ENCODE measurements at places on chromosomes 2 and 18. TPM values are rescaled to one million over a fixed set of nuclear protein-coding genes. Genes with fewer than 3 reads are reported as not detected.

GCFC2 gene
- 30.8 TPM for total RNA-seq

IL18RAP gene
- 4.9 TPM for total RNA-seq

DNA sequence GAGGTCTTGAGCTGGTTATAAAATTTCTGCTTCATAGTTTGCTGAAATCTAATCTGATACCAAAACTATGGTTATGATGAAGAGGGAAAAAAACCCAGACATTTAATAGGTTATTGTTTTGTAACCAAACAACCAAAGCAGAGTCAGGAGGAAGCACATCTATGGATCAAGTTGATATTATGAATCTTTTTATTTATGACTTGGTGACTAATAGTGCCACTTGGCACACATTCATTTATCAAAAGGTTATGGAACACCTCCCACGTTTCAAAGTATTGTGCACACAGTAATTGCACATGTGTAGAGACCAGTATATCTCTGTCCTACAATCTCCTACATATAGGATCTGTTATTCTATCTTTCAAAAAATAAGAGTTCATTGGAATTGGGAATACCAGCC is 93.0 kb downstream of the DPP4 start:
- H3K36me3 ChIP-seq = no peaks in the 10 kb centered on the region
- no peaks in the 10 kb centered on the region for H3K27me3 ChIP-seq
- H3K4me1 ChIP-seq = peaks cover 6% of the 10 kb centered on the region

GRCh38 chr2:74863802-74864248 is 29.9 kb downstream of the HK2 start:
- no peak overlapping the region for H3K4me3 ChIP-seq
- no peaks in the 10 kb centered on the region for H3K4me1 ChIP-seq
- no peaks in the 10 kb centered on the region for H3K36me3 ChIP-seq
- H3K27me3 ChIP-seq = no peaks in the 10 kb centered on the region
- no peak overlapping the region for H3K27ac ChIP-seq

DNA sequence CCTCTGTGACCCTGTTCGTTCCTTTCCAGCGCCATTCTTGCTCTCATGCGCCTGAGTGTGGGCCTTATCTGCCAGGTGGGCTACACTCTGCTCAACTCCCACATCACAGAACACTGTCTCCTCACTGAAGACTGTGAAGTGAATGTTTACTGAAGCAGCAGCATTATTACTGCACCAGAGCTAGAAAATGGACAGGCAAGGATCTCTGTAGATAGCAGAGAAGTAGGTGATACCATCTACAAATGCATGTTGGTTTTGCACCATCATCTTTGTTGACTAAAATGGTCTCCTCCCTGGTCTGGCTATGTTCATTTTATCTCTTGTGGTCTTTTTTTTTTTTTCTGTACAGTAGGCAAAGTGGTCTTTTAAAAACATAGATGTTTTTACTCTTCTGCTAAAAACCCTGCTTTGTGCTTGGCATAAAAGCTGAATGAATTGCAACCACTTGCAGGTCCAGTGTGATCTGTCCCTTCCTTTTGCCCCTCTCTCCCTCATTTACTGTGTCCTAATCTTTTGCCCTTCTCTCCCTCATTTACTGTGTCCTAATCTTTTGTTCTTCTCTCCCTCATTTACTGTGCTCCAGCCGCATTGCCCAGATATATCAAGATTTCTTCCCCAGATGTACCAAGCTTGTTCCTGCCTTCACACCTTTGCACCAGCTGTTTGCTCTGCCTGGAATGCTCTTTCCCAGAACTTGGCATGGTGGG is 35.4 kb downstream of the BABAM2 start:
- H3K4me1 ChIP-seq = peaks cover 5% of the 10 kb centered on the region
- H3K27ac ChIP-seq = no peak overlapping the region
- H3K36me3 ChIP-seq = no peaks in the 10 kb centered on the region
- no peak overlapping the region for H3K4me3 ChIP-seq
- H3K27me3 ChIP-seq = no peaks in the 10 kb centered on the region

RNMT gene
- 44.6 TPM for total RNA-seq

GRCh38 chr2:122736279-122736678 is 980.8 kb downstream of the TSN start:
- no peaks in the 10 kb centered on the region for H3K4me1 ChIP-seq
- H3K27ac ChIP-seq = no peak overlapping the region
- no peaks in the 10 kb centered on the region for H3K36me3 ChIP-seq
- no peak overlapping the region for H3K4me3 ChIP-seq
- no peaks in the 10 kb centered on the region for H3K27me3 ChIP-seq

GRCh38 chr2:172279813-172280212 is 147.6 kb upstream of the ITGA6 start:
- H3K27me3 ChIP-seq = no peaks in the 10 kb centered on the region
- H3K27ac ChIP-seq = no peak overlapping the region
- H3K4me1 ChIP-seq = no peaks in the 10 kb centered on the region
- H3K4me3 ChIP-seq = no peak overlapping the region
- no peak for DNase-seq

SPC25 gene
- 24.1 TPM for total RNA-seq

AP1S3 gene
- total RNA-seq = 15.4 TPM

- no peak overlapping the region for H3K27ac ChIP-seq
- no peaks in the 10 kb centered on the region for H3K36me3 ChIP-seq
- peaks cover 65% of the 10 kb centered on the region for H3K27me3 ChIP-seq
These were observed 1.5 kb downstream of the GDF7 start for GRCh38 chr2:20668451-20668850.

GRCh38 chr2:201150454-201151020 is 32.4 kb upstream of the CASP10 start:
- peaks cover 12% of the 10 kb centered on the region for H3K4me1 ChIP-seq
- H3K36me3 ChIP-seq = peaks cover 23% of the 10 kb centered on the region
- H3K27ac ChIP-seq = peak overlapping the region; percentile 38

ANKRD30B gene
- not detected for total RNA-seq

DNA sequence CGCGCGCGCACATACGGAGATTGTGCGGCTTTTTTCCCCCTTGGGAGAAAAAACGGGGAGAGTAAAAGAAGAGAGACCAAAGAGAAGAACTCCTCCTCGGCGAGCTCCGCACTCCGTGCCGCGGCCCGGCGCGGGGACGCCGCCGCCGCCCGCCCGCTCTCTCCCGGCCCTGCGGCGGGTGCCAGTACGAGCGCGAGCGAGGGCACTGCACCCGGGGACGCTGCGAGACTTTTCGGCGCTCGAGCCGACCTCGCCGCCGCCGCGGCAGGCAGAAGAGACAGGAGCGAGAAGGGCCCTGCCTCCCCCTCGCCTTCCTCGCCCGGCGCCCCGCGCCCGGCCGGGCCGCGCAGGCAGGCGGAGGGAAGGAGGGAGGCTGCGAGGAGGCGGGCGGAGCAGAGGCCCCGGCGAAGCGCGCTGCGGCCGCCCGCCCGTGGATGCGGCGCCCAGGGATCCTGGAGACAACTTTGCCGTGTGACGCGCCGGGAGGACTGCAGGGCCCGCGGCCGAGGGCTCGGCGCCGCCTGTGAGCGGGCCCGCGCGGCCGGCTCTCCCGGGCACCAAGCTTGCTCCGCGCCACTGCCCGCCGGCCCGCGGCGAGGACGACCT is 857 bp upstream of the INHBB start:
- no peak overlapping the region for H3K27ac ChIP-seq
- H3K36me3 ChIP-seq = no peaks in the 10 kb centered on the region
- H3K4me1 ChIP-seq = peaks cover 13% of the 10 kb centered on the region
- peaks cover 28% of the 10 kb centered on the region for H3K27me3 ChIP-seq
- no peak overlapping the region for H3K4me3 ChIP-seq

MAP4K4 gene
- total RNA-seq = 36.0 TPM

All from CD8-positive, alpha-beta memory T cell (primary cell).